ENCODE measurements at places on chromosomes 16 and 17.

GRCh38 chr16:89921131-89921701 is 1.9 kb upstream of the TUBB3 start:
- peak overlapping the region; percentile 86 for H3K4me3 ChIP-seq
- H3K27me3 ChIP-seq, result peaks cover 25% of the 10 kb centered on the region

GRCh38 chr17:70120425-70120824 is 45.4 kb downstream of the KCNJ16 start:
- no peaks in the 10 kb centered on the region for H3K4me1 ChIP-seq
- no peaks in the 10 kb centered on the region for H3K27me3 ChIP-seq
- no peaks in the 10 kb centered on the region for H3K36me3 ChIP-seq
- DNase-seq, result no peak
- H3K27ac ChIP-seq, result no peak overlapping the region
- no peak overlapping the region for H3K4me3 ChIP-seq

GRCh38 chr16:85992359-85992758 is 93.4 kb downstream of the IRF8 start:
- H3K36me3 ChIP-seq, result no peaks in the 10 kb centered on the region
- H3K27me3 ChIP-seq, result no peaks in the 10 kb centered on the region
- no peak for DNase-seq
- H3K27ac ChIP-seq, result no peak overlapping the region

DNA sequence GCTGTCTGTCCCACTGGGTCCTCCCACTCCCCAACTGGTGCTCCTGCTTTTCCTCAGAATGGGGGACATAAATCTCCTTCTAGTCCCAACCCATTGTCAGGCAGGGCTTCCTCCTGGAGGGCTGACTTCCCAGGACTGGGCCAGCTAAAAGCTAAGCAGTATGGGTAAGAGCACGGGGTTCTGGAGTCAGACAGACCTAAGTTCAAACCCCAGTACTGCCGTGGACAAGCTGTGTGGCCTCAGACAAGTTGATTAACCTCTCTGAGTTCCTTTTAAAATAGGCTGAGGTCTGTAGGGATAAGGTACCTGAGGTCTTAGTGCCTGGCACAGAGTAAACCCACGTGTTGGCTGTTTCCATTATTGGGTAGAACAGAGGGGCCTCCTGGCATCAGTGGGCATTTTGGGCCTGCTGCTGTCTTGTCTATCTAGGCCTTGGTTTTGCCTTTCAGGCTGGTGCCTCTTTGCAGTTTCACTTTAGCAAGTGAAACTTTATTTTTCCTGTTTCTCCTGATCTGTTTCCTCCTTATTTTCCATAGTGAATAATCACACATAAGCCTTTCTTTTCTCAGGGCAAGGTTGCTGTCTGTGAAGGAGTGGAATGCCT is 114.6 kb downstream of the PRKCB start:
- no peak for DNase-seq
- no peaks in the 10 kb centered on the region for H3K36me3 ChIP-seq
- peaks cover 19% of the 10 kb centered on the region for H3K4me1 ChIP-seq
- no peak overlapping the region for H3K4me3 ChIP-seq
- H3K27me3 ChIP-seq, result no peaks in the 10 kb centered on the region
